ENCODE measurements at places on chromosomes 7 and 10.

- DNase-seq, result no peak
Measured at GRCh38 chr10:95260909-95261552, 29.8 kb downstream of the PDLIM1 start.

DNA sequence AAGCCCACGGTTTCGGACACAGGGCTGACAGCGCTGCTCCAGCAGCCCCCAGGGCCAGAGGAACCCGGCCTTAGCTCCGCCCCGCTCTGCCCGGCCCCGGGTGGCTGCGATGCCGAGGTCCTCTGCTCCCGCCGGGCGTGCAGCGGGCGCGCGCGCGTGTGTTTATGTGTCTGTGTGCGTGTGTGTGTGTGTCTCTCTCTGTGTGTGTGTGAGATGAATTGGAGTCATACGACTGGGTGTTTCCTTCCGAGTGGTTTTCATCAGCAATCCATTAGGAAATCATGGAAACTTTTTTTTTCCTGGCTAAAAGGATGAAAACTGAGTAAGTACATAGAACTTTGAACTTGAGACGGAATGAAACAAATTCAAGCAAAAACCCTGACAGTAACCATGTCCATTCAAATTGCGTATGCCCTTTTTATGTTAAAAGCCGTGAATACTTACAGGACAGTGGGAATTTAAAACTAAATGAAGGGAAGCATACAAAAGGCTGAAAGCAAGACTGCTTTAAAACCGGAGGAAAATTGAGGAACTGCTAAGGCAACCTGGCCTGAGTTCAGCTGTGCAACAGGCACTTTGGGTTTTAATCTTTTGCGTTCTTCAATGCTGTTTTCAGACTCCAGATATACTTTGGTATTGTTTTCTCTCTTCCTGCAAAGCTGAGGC is at the start of gene CPED1:
TSS of gene CPED1 (plus strand) at position 121 of the 666 bp plus-strand sequence. CDS start 911 bp downstream, outside the sequence.
- peak; percentile 75 for DNase-seq

DNA sequence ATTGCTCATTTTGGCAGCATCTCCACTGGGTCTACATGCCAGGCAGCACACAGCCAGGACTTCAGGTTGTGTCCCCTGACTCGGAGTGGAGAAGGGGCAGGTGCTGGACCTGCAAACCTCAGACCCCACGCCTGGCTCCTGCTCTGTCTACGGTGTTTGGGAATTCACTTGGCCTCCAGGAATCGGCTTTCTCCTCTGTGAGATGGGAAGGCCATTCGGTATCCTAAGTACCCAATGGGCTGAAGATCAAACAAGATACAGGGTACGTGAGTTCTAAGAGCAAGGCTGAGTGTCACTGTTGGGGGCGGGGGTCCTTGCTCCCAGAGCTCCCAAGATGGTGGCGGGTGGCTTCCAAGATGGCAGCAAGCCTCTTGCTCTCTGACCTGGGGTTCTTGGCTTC is 73.2 kb upstream of the EN2 start:
- DNase-seq, result no peak

DNA sequence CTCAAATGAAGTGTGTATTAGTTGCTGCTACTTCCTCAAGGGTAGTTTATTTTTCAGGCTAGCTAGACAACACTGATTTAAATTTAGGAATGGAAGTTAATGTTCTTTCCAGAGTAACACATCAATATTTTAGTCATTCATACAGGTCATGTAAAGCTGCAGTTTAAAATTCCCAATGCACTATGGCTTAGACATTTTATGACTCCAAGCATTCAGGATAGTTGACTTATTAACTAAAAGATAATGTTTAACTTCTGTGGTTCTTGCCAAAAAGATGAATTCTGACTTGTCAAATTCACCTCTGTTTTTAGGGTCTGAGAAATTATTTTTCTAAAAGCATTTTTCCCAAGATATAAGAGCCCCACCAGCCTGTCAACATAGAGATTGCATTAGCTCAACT is 131.9 kb downstream of the TFPI2 start:
- no peak for DNase-seq

GRCh38 chr7:41391818-41392217 is 311.1 kb downstream of the INHBA start:
- no peak for DNase-seq

DNA sequence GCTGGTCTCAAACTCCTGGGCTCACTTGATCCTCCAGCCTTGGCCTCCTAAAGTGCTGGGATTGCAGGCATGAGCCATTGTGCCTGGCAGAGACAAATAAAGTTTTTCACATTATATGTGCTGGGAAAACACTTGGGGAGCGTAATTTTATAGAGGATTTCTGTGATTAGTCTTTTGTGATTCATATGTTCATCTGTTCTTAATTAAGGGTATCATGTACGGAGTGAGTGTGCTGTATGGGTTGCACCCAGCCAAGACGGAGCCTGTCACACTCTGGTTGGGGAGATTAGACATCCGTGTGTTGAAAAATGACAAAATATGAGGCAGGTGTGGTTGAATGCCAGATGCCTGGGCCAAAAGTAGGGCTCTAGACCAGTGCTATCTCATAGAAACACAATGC is 10.3 kb downstream of the ADRB1 start:
- no peak for DNase-seq

- no peak for DNase-seq
Measured at GRCh38 chr7:109641445-109641844, 1071.8 kb downstream of the DNAJB9 start.

GRCh38 chr7:81367326-81367931 is 402.4 kb downstream of the HGF start:
- DNase-seq, result no peak

DNA sequence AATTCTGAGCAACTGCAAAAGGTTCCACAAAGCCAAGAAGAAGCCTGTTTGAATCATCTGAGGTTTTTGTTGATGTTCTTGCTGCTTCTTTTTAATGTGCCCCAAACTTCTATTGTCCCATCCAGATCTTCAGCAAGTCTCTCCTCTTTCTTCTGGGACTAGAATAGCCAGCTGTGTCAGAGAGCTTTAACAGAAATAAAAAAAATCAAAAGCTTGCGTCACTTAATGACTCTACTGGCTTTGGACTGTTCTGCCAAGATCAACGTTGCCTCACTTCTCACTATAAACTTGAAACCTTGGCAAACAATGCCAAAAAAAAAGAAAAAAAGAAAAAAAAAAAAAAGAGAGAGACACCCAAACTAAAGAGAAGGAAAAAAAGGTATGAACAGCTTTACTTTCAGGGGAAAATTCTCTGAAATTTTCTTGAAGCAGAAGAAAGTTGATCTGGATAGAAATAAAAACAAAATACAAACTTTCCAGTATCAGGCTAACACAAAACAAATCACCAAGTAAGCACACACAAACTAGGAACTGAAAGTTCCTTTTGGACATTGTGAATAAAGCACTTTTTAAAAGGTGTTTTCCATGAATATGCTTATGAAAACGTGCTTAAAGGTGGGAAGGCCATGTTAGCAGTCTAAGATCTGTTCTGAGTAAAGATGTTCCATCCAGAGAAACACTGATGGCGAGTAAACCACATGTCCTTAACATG is 14.8 kb downstream of the USP54 start:
- no peak for DNase-seq

GRCh38 chr10:12656518-12657142 is 307.3 kb downstream of the CAMK1D start:
- peak; percentile 82 for DNase-seq

DNA sequence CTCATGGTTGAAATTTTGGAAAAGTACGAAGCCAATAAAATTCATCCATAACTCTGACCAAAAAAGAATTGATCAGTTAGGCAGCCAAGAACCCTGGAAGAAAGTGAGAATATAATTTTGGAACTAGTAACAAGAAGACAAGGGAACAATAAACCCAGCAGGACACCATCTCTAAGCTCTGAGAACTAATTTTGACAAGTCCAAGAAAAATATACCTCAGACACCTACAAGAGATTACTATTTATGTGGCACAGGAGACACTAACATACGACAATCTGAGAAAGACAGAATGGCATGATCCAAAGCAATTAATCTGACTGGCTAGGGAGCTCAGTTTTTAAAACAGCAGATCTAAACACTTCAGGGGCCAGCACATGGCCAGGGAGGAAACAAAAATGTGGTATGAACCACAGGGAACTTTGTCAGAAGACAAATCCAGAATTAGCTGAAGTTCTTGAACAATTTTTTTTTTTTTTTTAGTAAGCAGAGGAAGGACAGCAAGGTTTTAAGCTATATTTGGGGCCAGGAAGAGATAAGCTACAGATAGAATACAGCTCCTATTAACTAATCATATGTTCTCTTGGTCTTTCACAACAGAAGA is 38.9 kb downstream of the PARD3 start:
- DNase-seq, result no peak

DNA sequence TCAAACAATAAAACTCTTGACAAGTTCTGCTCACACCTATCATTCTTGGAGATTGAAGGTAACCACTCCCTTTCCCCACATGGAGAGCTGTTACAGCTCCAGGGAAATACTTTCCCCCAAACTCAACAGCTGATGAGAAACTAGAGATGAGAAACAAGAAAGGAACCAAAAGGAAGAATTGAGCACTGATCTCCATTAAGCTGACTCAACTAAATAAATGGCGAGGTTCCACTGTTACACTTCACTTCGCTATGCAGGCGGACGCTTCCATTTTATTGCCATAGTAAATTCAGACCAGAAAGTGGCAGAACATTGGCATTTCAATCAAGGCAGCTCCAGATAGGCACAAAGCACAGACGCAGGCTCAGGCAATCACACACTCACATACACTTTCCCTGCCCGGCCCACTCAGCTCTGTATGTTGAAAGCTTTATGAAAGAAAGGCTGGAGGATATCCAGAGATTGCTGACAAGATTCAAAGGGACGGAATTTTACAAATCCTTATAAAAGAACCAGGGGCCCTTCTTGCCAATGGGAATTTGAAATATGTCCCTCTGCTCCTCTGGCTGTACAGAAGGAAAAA is 11.5 kb upstream of the YAE1 start:
- no peak for DNase-seq

- DNase-seq, result no peak
Measured at GRCh38 chr7:116524221-116524608, 621 bp upstream of the CAV1 start.

DNA sequence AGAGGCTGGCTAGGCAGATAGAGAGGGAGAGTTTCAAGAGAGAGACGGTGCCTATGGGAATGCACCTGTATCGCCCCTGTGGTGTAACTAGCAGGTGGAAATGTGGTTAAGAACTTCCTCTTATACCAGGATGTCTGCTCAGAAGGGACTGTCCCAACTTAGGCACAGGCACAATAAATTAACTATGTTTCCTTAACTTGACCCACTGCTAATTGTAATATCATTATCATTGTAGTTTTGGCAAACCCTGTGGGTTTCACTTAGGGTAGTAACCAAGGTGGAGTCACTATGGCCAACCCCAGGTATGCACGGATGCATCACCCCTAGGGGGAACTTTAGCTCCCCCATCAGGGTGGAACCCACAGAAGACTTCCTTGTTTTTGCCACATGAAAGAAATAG is 455.7 kb downstream of the DGKB start:
- DNase-seq, result no peak

- no peak for DNase-seq
Measured at GRCh38 chr7:41970941-41971340, 266.1 kb downstream of the GLI3 start.

GRCh38 chr10:516764-517163 is 172.7 kb downstream of the DIP2C start:
- no peak for DNase-seq

- DNase-seq, result no peak
Measured at GRCh38 chr7:77501192-77501515, 35.9 kb upstream of the PTPN12 start.
